Progenitor cell of endocrine pancreas (in vitro differentiated cells): ENCODE measurements at places on chromosomes 2 and 18.

DNA sequence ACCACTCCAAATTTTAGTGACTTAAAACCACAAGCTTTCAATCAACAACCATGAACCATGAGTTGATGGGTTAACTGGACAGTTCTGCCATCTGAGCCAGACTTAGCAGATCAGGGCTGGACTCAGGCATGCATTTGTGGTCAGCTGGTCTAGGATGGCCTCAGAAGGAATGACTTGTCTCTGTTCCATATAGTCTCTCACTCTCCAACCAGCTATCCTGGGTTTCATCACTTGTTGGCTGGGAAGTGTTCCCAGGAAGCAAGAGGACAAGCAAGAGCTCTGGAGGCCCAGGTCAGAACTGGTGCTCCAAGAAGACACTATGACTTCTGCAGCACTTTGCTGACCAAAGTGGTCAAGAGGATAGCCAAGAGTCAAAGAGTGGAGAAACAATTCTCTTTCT lies 17.5 kb upstream of the MAP3K20 start:
- no peak for DNase-seq

DNA sequence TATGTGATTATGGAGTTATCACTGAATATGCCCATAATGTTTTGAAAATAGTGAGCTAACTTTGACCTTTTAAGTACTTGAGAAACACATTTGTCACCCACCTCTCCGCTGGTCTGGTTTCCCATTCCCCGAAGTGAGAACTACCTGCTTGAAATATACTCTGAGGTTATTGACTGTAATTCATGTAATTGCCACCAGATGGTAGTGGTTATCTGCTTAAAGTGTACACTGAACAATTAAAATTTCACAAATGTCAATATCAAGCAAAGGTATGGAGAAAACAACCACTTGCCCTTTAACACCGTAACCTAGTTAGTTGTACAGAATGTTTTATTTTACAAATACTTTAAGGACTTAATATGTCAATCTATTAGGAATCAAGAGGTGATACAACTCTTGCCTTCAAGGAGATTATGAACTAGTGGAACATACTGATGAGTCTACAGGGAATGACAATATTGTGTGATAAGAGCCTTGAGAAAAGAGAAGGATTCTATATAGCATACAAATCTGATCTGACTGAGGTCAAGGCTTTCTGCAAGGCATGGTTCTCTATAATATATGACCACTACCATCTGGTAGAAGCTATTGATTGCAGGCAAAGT lies 316.8 kb upstream of the KCNH7 start:
- no peak for DNase-seq

DNA sequence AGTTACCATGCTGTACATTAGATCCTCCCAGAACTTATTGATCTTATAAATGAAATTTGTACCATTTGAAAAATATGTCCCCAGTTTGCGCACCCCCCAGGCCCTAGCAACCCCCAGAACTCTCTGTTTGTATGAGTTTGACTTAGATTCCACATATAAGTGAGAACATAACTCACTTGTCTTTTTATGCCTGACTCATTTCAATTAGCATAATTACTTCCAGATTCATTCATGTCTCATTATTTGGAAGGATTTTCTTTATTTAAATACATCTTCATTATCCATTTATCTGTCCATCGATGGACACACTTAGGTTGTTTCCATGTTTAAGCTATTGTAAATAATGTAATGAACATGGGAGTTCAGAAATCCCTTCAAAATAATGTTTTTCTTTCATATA lies 705.9 kb downstream of the CCDC85A start:
- DNase-seq = no peak

DNA sequence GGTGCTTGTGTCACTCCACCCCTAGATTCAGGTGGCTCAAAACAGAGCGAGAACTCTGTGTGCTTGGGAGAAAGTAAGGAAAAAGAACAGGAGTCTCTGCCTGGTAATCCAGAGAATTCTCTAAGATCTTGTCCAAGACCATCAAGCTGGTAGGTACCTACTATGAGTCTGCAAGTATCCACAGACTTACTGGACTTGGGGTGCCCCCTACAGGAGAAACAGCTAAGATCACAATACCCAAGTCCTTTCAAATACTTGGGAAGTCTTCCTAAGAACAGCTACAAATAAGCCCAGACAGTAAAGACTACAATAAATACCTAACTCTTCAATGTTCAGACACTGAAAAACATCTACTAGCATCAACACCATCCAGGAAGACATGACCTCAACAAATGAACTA lies 1143.6 kb upstream of the ACVR2A start:
- DNase-seq = no peak

GRCh38 chr2:233211548-233211895 lies 40.0 kb upstream of the ATG16L1 start:
- no peak for DNase-seq

GRCh38 chr2:140276661-140277060 lies 1496.5 kb upstream of the NXPH2 start:
- DNase-seq = no peak

GRCh38 chr2:118638453-118638852 lies 209.0 kb downstream of the EN1 start:
- DNase-seq = no peak

DNA sequence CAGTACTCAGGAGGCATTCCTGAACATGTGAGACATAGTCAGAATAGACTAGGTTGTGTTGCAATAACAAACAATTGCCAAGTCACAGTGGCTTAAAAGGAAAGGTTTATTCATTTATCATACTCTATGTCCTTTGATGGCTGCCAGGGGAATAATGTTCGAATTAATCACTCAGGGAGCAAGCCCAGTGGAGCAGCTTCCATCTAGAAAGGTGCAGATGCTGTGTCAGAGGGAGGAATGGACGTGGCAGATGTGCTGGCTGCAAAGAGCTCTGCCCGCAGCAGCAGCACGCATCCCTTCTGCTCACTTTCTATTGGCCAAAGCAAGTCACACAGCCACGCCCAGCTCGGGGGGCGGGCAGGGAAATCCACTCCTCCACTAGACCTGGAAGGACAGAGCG lies 105.9 kb upstream of the AQP4 start:
- no peak for DNase-seq

DNA sequence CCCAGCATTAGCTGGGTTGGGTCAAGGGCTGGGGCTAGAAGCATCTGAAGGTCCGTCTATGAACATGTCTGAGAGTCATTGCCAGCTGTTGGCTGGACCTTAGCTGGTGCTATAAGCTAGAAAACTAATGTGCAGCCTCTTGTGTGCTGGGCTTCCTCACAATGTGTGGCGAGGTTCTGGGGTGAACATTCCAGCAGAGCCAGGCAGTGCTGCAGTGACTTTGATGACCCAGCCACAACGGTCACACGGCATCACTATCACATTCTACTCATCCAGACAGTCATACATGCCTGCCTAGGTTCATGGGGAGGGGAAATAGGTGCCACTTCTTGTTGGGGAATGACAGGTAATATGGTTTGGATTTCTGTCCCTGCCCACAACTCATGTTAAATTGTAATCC lies 260.5 kb downstream of the CYP26B1 start:
- no peak for DNase-seq

DNA sequence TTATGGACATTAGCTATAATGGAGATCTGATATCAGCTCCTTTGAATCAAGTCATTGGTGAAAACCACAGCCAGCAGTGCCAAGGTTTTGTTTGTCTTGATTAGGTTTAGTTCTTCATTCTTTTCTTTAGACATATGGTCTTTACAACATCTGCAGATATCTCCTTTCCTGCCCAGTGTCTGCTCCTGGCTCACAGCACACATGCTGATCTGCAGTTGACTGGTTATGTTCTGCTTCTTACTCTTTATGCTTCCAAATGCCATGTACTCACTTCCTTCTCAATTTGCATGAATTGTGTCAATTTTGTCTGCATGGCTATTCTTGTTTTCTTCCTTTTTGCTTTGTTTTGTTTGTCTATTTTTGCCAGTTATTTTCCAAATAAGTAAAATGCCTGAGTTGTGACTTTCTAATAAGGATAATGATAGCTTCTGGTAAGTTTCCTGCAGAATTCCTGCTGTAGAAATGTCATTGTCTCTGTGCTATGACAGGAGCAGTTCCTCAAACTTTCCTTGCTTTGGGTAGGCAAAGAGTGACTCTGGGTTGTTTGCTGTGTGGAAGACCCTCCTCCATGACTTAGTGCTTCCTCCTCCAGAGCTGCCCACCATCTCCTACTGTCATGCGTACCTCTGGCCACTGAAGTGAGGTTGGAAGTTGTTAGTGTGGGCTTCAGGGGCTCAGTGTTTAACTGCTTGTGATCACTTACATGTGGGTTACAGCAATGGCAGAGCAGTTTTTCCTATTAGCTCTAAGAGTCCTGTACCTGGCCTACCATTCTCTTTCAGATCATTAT lies 8.2 kb downstream of the ARHGAP25 start:
- DNase-seq = no peak

DNA sequence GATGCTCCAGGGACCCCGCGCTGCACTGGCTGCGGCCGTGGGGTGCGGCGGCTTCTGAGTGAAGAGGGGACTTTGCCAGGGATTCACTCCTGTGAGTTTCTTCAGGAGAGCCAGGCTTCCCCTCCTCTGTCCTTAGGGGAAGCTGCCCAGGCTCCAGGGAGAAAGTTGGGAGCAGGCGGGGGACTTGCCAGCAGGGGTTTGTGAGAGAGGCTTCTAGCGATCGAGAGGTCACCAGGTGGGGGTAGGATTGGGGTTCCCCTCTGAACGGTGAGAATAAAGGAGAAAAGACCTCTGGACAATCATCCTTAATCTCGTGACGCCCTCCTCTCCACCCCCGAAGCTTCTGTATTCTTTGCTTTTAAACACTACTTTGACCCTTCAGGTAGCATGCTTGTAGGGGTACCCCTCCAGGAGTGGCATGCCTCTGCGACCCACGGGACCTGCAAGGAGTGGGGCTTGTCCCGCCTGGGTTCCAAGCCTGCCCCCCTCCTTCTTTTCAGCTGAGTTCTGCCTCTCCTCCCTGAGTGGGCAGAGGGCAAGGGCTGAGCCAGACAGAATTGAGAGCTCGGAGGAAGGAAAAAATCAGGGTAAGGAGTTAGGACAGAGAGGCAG lies 601 bp downstream of the PROKR1 start:
- DNase-seq = no peak

- no peak for DNase-seq
These were observed 250.3 kb downstream of the ERBB4 start for GRCh38 chr2:212288308-212288707.

DNA sequence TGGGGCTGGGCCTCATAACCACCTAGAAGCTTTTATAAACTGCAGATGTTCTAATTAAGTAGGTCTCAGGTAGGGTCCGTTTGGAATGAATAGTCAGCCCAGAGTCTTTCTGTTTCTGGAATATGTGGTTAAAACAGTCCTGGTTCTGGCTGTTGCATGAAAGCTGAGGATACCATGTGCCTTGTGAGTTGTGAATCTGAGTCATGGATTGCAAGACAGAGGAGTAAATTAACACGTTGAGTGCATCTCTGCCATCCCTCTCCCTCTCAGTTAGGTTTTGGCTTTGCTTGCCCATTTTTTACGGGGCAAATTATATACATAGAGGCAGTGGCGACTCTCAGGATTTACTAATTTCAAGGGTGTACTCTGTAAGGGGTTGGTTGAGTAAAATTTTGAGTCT lies 59.1 kb downstream of the NCK2 start:
- no peak for DNase-seq

GRCh38 chr2:8627692-8628085 lies 54.2 kb upstream of the ID2 start:
- no peak for DNase-seq

GRCh38 chr2:3154700-3155099 lies 222.9 kb downstream of the EIPR1 start:
- no peak for DNase-seq
